ENCODE measurements at places on chromosomes 4 and X. TPM values are rescaled to one million over a fixed set of nuclear protein-coding genes. Genes with fewer than 3 reads are reported as not detected.

- no peak for DNase-seq
Measured at GRCh38 chr4:6584865-6585264, 9.9 kb downstream of the MAN2B2 start.

GRCh38 chr4:56197387-56197786, 189.9 kb downstream of the AASDH start:
- DNase-seq, result no peak

- DNase-seq, result no peak
Measured at GRCh38 chr4:38614231-38614630, 49.8 kb upstream of the KLF3 start.

Gene SNCA
- 50.8 TPM for polyA plus RNA-seq
